ENCODE measurements at places on chromosomes 6 and 20.
A peak's percentile ranks its signal among the peaks of the same experiment; 100 is the strongest.

DNA sequence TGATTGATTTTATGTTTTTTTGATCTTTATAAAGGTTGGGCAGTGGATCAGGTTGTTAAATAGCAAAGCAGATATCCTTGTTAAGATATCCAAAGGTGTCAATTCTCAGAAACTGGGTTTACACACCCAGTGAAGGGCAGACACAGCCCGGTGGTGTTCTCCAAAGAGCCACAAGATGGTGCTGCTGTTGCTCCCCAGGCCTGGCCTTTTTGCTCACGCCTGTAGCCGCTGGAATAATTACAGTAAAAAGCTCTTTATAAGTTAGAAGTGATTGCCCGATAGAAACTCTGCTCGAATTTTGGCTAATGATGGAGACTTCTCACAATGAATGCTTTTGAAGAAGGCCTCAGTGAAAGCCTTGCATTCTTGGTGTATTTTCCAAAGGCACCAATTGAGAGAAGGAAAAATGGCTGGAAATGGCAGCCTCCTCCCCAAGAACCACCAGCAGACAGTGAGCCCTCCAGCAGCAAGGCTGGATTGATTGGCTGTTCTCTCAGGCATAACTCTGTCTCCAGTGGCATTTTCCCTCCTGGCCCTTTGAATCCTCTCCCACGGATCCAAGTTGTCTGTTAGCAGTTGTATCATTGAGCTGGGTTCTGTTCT is 120.5 kb upstream of the CHD6 start:
- no peak for DNase-seq

GRCh38 chr20:17471606-17472187 is 59.5 kb downstream of the BFSP1 start:
- DNase-seq = no peak

GRCh38 chr6:150672800-150673199 is 73.1 kb downstream of the PLEKHG1 start:
- no peak for DNase-seq

DNA sequence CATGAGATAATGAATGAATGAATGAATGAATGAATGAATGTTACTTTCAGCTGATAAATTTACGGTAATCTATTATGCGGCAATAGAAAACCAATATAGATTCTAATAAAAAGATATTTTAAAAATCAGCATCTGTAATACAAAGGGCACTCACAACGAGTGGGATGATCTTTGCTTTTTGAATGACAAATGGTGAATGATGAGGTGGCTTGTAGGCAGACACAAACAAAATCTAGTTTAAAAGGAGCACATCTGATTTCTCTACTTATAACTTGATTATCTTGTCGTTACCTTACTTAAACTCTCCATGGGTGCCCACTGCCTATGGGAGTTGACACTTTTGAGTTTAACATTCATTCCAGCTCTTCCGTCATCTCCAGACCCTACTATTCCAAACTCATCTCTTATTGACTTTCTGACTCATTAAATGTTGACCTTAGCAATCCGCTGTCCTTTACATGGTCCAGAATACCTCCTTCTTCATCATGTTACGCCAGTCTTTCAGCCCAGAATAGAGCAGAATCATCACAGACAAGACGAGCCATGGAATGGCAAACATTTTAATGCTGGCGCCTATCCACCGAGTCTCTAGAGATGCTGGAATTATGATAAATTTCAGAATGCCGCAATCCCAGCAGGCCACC is 41.3 kb downstream of the NHLRC1 start:
- no peak for DNase-seq

DNA sequence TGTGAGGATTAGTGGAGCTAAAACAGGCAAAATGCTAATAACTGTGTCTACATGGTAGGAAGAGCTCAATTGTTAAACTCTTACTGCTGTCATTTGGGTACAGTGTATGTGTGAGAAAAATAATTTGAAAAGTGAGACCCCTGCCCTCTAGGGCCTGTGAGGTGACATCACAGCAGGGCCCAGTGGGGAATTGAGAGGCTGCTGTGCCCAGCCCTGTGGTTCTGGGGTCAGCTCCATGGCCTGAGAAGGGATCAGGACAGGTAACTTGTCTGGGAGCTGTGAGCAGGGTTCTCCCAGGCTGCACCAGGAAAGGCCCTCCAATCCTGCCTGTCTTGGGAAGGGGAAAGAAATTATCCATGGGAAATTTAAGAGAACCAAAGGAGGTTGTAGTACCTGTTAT is 1.3 kb downstream of the SIRPB1 start:
- DNase-seq = no peak

- DNase-seq = no peak
Measured at GRCh38 chr20:859751-860231, 26.3 kb downstream of the FAM110A start.

- DNase-seq = no peak
Measured at GRCh38 chr6:51613558-51613957, 473.9 kb downstream of the PKHD1 start.

DNA sequence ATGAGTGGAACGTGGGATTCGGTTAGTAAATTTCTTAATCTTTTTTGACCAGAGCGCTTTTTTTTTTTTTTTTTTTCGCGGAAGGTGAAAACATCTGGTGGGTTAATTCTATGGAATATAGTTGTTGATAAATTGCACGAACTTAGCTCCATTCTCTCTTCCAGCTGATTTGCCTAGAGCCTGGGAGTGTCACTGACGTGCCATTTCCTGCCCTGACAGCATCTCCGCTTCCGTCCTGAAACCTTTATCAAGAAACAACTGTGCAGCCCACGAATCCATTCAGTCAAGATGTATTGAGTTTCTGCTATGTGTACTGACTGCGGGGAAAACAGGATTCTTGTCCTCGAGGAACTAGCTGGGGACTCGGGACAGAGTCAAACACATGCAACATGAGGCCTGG is 59.5 kb upstream of the TGM3 start:
- no peak for DNase-seq

DNA sequence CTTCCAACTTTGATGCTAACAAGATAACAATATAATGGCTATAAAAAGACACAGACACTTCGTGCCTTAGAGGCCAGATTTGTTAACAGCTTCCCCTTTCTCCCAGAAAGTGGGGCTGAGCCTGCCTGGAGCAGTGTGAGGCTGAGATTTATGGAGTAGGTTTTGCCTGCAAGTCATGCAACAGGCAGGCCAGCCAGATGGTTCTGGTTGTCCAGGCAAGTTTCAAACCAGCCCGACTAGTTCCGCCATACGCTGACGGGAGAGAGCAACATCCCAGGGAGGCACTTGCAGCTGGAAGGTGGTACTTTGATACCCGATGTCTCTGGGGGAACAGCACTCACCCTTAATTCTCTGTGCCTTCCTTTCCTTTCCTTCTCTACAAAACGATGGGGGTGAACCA is 81.3 kb upstream of the NAA20 start:
- no peak for DNase-seq

- peak; percentile 24 for DNase-seq
Measured at GRCh38 chr6:44011350-44011920, 115.8 kb downstream of the MRPL14 start.

GRCh38 chr20:34024723-34025351 is 31.1 kb downstream of the RALY start:
- no peak for DNase-seq

DNA sequence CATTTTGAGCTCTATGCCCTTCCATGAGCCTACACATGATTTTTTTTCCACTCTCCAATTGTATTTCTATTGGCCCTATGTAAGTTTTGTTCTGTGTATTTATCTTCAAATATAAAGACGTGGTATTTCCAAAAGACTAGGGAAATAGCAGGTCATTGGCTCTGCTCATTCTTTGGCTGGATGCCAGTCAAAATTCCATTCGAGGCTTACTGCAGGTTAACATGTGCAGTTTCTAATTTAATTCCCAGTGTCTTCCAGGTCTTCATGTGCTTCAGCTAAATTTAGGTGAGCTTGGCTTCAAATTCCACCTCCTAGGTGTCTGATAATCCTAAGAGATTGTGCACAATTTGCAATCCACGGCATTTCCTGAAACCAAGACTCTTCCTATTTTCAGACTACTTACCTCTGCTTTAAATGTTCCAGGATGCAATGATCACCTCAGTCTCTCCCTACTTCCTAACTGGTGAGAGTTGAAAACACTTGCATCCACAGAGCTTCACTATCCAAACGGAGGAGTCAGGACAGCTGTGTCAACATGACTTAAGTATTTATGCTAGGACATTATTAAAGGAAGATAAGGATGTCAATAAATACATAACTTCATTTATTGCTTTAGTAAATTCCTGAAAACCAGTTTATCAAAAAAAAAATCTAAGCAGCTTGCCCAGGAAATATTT is 236.1 kb downstream of the COL12A1 start:
- DNase-seq = no peak

DNA sequence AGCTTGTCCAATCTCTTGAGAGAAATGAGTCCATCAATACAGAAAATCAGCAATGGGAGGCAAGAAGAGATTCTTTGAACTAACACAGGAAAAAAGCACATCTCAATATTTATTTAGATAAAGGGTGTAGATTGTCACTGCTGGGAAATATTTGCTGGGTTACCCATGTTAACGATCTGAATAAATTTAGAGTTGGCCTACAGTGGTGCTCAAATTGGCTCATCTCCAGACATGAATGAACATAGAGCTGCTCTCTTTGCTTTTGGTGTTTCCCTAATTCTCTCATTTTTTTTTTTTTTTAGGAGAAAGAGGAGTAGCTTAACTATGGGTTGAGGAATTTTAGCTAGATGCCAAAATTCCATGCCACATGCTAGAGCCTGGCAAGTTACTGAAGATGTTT is 471.2 kb downstream of the PKHD1 start:
- DNase-seq = no peak

DNA sequence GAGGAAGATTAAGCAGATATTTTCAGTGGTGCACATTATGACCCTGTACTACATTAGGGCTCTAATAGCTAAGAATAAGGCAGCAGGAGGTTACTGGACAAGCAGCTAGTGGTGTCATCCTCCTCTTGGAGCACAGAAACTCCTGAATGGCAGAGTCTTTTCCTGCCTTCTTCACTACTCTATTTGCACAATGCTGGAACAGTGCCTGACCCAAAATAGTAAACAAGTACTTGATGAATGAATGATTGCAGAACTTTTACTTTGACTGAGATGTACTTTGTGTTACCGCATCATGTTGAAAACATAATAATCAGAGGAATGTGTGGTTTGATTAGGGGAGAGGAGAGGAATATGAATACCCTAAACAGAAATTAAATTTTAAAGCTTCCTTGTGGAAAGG is 30.0 kb upstream of the UST start:
- DNase-seq = no peak

DNA sequence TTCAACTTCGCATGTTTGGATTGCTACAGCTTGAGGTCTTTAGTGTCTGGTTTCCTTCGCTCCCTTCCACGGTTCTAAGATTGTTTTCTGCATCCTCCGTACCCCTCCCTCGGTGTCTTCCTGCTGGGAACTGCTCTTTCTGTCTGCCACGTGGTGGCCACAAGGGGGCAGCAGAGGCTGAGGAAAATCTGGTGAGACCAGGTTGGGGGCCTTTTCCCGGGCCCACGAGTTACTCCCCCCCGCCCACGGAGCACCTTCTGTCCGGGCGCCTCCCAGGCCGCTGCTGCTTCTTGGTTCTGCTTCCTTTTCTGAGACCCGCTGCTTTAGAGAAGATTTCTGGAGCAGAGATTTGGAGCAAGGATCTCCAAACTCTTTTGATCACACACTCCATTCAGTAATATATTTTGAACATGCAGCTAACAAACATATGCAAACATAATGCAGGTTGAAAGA is 21.1 kb upstream of the NOTCH4 start:
- peak; percentile 91 for DNase-seq

GRCh38 chr20:57526087-57526884 is 1.3 kb upstream of the CTCFL start:
- DNase-seq = no peak

GRCh38 chr6:166514196-166514595 is 72.3 kb downstream of the RAMACL start:
- no peak for DNase-seq

- no peak for DNase-seq
Measured at GRCh38 chr20:53693262-53693871, 99.7 kb upstream of the ZNF217 start.

- no peak for DNase-seq
Measured at GRCh38 chr6:41343641-41344187, 8.3 kb downstream of the NCR2 start.

DNA sequence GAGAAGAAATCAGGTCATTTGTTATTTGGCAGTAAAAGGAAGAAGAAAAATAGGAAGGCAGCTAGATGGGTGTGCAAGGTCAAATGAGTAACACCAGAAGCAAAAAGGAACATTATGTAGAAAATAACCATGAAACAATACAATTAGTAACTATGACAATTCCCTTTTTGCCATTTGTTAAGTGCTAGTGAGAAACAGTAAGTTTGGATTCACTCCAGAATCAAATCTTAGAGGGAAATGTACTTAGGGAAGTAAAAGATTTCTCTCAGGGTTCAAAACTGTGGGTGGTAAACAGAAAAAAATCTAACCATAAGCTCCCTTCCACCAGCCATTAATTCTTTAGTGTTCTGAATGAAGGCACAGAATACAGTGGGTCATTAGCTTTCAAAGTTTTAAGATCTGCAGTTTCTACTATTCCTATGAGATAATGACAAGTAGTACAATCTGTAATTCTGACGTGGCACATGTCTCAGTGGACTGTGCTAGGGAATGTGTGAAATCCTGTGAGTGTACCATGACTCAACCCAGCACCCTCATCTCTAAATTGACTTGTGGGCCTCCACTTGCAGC is 17.1 kb downstream of the REPS1 start:
- DNase-seq = no peak

GRCh38 chr6:139713424-139713823 is 339.0 kb upstream of the CITED2 start:
- no peak for DNase-seq

DNA sequence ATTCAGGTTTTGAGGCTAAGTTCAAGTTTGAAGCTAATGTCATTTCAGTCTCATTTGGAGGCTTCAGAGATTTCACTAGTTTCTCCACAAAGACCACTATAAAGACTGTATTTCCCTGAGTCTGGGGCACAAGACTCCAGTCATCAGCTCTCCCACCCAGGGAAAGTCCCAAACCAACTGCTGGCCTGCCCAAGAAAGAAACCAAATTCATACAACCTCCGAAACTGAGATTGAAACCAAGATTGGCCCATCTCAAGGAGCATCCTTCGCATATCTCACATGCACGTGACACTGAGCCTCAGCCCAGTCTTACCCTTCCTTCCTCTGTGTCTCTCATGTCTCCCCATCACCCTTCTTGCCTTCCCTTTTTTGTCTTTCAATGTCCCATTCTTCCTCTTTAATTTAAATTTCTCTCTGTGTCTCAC is 3.5 kb upstream of the LTA start:
- no peak for DNase-seq

- no peak for DNase-seq
Measured at GRCh38 chr6:110492584-110492983, 16.2 kb upstream of the SLC22A16 start.

DNA sequence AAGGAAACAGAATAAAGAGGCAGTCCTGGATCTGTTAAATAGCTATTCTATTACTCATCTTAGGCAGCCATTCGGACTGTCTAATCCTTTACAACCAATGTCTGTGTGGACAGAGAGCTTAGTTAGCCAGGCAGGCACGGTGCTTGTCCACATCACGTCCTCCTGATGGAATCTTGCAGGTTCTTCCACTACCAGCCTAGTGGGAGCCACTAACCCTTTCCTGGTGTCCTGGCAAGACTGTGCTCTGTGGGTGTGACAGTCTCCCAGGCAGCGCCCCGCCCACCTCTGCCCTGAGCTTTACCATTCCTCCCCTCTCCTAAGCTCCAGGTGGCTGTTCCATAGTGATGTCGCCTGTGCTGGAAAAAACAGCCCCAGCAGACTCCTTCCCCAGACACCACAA is 78.3 kb upstream of the CLDN20 start:
- DNase-seq = no peak

GRCh38 chr6:101114703-101115102 is 233.6 kb upstream of the ASCC3 start:
- DNase-seq = no peak
